ENCODE measurements at places on chromosomes 7 and 10. TPM values are rescaled to one million over a fixed set of nuclear protein-coding genes. Genes with fewer than 3 reads are reported as not detected.

NUTM2E gene
- total RNA-seq = not detected

ARHGAP22 gene
- total RNA-seq = 68.7 TPM

NODAL gene
- 0.37 TPM for total RNA-seq

ANKRD61 gene
- total RNA-seq = 0.37 TPM

CNNM1 gene
- not detected for total RNA-seq

MSMB gene
- not detected for total RNA-seq

KCNH2 gene
- total RNA-seq = 0.34 TPM
